ENCODE measurements at places on chromosomes 2 and 18.

DNA sequence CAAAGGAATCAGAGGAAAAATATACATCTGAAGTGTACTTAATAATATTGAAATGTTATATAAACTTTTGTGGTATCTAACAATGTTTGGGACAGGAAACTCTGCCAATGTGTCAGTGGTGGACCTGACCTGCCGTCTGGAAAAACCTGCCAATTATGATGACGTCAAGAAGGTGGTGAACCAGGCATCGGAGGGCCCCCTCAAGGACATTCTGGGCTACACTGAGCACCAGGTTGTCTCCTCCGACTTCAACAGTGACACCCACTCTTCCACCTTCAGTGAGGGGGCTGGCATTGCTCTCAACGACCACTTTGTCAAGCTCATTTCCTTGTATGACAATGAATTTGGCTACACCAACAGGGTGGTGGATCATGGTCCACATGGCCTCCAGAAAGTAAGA is 32.6 kb downstream of the CALCRL start:
- no peak for DNase-seq

- DNase-seq, result no peak
Observed at GRCh38 chr18:46601141-46601805, 55.7 kb downstream of the LOXHD1 start.

DNA sequence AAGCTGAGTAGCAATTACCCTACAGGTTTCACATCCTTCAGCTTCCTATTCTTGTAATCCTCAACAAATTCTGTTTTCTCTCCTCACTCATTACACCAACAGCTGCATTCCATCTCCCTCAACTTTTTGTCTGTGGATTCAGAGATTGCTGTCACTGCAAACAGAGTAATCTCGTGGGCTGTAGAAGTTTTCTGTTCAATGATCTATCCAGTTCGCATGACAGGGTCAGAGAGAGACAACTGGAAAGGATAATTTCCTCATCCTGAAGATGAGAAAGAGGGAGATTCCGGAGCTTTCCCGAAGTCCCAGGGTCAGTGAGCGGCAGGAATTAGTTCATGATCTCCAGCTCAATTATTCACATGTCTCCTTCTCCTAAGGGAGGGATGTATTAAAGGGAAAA is 75.7 kb downstream of the MYO5B start:
- DNase-seq, result no peak

- DNase-seq, result no peak
Observed at GRCh38 chr2:210072922-210073509, 70.6 kb downstream of the RPE start.

DNA sequence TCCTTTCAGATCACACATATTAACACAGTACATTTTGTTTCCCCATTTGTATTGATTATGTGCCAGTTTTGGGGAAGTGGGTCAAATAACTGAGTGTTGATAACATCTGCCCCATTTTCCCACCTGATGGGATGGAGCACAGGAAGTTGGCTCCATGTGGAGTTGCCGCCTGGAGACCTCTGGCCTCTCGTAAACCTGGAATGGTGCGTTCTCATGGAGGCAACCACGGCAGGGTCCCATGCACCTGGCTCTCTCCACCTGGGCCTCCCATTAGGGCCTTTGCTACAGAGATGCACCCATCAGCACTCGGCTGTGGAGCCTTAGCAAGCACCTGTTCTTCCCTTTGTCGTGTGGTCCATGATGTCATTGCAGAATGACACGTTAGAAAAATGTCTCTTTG is 130.6 kb downstream of the MBP start:
- no peak for DNase-seq

DNA sequence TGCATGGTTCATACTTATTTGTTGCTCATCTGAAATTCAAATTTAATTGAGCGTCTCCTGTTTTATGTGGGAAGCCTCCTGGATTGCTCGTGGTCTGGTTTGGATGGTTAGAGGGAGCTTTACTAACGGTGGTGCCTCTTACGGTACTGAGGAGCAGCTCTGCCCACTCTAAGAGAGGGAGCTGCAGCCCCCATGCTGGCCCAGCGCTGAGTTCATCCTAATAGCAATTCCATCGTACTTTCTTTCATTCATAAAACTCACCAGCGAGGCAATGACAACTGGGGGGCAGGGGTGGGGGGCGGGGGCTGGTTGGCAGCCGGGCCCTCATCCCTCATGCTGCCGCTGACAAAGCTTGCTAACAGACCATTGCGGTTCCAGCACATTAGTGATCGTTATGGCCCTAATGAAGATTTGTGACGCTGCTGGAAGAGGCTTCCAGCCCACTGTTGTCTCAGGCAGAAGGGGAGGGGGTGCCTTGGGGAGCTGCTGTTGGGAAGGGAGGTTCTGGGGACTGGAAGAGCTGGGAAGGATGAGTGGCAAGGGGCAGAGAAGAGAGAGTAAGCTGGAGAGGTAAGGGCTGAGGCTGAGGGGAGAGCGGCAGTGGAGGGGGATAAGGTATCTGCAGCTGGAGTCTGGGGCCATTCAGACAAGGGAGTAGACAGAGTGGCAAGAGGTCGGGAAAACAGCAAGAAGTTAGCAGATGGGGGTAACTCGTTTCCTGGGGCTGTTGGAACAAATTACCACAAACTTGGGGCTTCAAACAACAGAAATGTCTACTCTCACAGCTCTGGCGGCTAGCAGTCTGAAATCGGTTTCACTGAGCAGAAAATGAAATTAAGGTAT is 238.1 kb downstream of the LPIN1 start:
- no peak for DNase-seq

GRCh38 chr2:42450136-42450535 is 43.6 kb downstream of the KCNG3 start:
- no peak for DNase-seq

DNA sequence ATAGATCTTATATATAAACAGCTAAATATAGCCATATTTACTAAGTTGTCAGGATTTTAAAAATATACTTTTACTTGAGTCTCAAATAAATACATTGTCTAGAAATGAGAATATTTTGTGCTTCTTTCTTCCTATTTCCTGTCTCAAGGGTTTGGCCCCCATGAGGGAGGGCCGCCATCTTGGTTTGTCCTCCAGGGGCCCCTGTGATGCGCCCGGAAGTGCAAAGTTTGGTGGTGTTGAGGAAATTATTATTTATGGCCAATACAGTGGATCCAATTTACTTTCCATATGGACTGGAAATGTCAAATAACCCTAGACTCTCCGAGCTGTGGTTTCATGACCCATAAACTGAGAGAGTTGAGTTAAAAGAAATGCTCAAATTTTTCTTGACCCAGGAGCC is 104.7 kb upstream of the OTOS start:
- DNase-seq, result no peak

DNA sequence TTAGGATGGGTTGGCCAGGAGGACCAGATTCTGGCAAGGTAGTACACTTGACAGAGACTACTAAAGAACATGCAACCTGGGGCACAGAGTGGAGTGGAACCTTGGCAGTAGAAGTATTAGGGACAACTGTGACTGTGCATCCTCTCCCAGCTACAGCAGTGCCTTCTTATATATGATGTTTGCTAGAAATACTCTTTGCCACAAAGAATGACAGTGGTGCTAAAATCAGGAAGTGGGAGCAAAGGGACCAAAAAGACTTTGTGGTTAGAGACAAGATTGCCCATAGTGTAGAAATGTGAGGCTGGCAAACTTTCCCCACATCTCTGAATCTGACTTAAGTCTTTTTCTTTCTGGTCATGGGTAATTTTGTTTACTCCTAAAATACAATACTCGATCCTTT is 9.4 kb upstream of the SLC38A11 start:
- DNase-seq, result no peak

DNA sequence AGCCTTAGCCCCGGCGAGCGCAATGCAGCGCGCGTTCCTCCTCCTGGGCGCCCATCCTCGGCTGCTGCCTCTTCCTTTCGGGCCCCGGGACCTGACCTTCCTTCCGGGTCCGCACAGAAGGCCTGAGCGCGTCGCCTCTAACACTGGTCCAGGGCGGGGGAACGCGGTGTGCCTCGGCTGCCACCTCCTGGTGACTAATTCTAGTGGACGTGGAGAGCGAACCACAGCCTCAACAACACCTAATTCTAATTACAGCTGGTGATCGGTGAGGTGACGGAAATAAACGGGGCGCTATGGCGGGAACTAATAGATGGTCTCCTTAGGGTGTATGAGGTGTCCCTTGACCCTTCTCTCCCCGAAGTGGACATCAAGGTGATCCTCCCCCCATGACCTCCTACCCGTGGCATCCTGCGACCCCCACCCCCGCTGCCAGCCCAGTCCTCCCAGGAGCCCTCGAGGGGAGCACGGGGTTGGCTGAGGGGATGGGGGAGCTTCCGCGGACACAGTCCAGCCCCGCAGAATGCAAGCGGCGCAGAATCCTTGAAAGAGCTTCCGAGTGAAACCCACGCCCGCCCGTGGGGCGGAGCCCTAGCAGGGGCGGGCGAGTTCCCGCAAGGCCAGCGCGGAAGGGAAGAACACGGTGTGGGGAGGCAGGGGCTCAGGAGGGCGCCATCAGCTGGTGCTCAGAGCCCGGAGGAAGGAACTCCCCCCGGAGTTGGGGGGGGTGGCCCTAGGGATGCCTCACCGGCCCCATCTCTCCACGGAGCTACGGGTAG is 12.8 kb upstream of the HMSD start:
- DNase-seq, result peak; percentile 75

DNA sequence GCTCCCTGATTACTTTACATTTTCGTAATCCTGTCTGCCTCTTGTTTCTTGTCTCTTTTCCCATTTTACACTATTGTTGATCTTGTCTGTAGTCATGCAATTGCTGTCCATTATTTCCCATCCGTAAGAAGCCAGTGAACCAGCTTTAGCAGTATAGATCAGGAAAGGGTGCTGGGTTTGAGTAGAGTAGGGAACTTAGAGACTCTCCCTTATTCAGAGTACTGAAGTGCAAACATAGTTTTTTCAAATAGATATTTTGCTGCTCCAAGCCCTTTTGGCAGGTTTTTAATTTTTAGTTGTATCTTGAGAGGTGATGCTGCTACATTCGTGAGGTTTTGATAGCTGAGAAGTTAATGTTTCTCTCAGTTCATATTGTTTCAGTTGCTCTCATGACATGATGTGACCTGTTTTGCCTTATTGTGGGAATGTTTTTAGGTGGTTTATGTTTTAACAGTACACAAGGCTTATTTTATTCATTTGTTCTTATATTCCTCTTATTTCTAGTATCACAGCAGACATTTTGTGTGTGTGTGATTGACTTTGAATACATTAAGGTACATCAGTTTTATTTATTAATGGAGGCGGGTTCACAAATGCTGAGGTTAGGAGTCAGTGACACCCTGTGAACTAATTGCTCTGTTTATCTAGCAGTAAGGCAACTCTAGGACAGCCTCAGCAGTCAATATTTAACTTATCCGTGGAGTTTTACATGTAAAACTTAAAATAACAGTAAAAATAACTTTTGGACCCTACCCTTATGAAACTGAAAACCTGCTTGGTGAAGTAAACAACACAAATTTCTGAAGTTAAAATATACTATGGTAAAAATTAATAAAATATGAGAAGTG is 118.4 kb downstream of the ZNF407 start:
- no peak for DNase-seq

GRCh38 chr2:71630454-71631328 is 177.3 kb downstream of the DYSF start:
- no peak for DNase-seq

- DNase-seq, result no peak
Observed at GRCh38 chr2:170695521-170696410, 19.4 kb upstream of the SP5 start.

GRCh38 chr2:237488295-237488694 is 1.2 kb downstream of the MLPH start:
- no peak for DNase-seq

GRCh38 chr2:69238449-69239031 is 148.5 kb downstream of the GFPT1 start:
- no peak for DNase-seq

DNA sequence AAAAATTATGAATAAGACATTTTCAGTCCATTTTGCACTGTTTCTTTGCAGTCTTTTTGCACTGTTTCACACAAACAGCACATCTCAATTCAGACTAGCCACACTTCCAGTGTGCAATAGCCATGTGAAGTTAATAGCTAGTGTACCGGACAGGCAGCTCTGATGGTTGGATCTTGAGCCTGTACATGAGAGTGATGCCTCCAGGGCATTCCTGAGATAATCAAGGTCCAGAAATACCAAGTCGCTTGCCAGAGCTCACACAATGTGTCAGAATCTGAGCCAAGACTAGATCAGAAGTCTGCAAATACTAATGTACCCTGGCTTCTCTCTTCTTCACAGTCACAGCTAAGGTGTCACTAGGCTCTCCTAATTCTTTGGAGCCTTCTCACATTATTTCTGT is 180.2 kb downstream of the OSR1 start:
- DNase-seq, result no peak

- no peak for DNase-seq
Observed at GRCh38 chr2:74078466-74078865, 69.2 kb downstream of the BOLA3 start.

DNA sequence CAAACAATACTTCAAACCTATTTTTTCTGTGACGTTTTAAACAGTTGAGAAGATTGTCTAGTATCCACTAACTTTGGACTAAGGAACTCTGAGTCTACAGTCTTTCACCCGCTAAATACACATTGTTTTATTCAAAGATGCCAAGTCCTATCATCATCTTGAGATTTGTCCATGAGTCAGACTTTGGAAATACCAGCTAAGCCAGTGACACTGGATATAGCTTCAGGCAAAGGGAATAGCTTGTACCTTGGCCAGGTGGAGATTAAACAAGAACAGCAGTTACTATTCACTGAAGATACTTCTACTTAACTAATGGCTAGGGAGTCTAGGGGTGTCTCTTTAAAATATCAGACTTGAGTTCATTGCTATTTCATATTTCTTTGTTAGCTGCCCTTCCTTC is 137.5 kb downstream of the COMMD1 start:
- DNase-seq, result no peak

GRCh38 chr2:142586693-142587580 is 290.5 kb upstream of the KYNU start:
- DNase-seq, result no peak

DNA sequence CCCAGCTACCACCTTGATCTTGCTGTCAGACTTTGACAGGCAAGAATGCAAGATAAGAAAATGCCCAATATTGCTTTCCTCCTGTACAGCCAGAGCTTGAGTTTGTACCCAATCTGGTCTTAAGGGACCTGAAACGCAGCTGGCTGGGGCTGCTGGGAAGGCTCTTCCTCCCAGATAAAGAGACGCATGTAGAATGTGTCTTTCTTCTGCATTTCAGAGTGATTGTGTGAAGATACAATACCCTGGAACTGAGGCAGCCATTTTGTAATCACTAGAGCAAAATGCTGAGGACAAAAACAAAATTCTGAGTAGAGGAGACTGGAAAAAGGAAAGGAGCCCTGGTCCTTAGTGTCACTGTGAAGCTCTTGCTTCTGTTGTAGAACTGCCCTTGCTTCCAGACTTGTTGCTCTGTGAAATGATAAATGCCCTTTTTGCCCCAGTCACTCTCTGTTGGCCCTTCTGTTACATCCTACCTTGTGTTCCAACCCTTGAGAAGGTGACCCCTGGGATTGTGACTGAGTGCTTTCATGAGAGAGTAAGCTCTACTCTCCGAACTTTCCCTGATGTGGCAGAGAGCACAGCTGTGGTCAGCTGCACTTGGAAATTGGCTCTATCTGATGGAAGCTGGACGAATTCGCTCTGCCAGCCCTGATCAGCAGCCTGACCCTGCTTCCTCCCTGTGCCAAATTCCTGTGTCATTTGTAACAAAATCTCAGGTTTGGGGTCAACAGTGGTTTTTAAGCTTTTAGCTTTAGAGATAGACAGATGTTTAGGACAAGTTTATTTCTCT is 137.4 kb upstream of the RBMS1 start:
- no peak for DNase-seq

All from natural killer cell (primary cell).